ENCODE measurements at places on chromosomes 1 and 21. TPM values are rescaled to one million over a fixed set of nuclear protein-coding genes. Genes with fewer than 3 reads are reported as not detected.

MTF2 gene
- 56.4 TPM for total RNA-seq

SPRR2A gene
- not detected for total RNA-seq

- DNase-seq: no peak
- no peaks in the 10 kb centered on the region for H3K36me3 ChIP-seq
Measured at GRCh38 chr21:46217511-46218196, 10.9 kb downstream of the LSS start.

DNA sequence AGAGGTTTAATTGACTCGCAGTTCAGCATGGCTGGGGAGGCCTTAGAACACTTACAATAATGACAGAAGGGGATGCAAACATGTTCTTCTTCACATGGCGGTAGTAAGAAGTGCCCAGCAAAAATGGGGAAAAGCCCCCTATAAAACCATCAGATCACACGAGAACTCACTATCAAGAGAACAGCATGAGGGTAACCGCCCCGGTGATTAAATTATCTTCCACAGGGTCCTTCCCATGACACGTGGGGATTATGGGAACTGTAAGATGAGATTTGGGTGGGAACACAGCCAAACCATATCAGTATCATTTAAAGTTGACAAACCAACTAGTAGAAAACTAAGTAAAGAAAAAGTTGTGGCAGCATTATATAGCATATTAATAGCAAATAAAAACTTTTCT, 71.3 kb upstream of the DNAJC6 start:
- H3K27ac ChIP-seq: no peak overlapping the region
- no peaks in the 10 kb centered on the region for H3K36me3 ChIP-seq
- H3K4me3 ChIP-seq: no peak overlapping the region
- H3K27me3 ChIP-seq: no peaks in the 10 kb centered on the region
- DNase-seq: no peak
- no peaks in the 10 kb centered on the region for H3K4me1 ChIP-seq

DNA sequence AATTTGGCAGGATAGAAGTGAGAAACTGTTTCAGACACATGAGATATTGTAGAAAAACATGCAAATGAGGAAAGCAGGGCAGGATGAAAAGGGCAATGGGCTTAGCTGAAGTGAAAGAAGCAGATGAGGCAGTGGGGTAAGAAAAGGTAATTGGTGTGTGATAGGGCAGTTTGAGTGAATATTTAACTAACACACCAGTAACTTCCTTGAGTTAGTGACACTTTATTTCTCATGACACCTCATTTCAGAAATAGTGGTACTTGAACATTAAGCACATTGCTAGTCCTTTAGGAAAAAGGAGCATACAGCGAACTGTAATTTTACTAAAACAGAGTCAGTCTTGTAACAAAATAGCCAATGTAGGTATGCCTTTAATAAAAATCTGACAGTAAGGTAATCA, 415.0 kb downstream of the DPYD start:
- H3K27me3 ChIP-seq: no peaks in the 10 kb centered on the region
- no peaks in the 10 kb centered on the region for H3K4me1 ChIP-seq
- no peak overlapping the region for H3K27ac ChIP-seq
- no peaks in the 10 kb centered on the region for H3K36me3 ChIP-seq

GRCh38 chr1:175000697-175001187, 995 bp downstream of the CACYBP start:
- no peak for DNase-seq
- H3K36me3 ChIP-seq: no peaks in the 10 kb centered on the region
- H3K4me3 ChIP-seq: peak overlapping the region; percentile 97
- peaks cover 17% of the 10 kb centered on the region for H3K4me1 ChIP-seq
- peak overlapping the region; percentile 77 for H3K27ac ChIP-seq

DNA sequence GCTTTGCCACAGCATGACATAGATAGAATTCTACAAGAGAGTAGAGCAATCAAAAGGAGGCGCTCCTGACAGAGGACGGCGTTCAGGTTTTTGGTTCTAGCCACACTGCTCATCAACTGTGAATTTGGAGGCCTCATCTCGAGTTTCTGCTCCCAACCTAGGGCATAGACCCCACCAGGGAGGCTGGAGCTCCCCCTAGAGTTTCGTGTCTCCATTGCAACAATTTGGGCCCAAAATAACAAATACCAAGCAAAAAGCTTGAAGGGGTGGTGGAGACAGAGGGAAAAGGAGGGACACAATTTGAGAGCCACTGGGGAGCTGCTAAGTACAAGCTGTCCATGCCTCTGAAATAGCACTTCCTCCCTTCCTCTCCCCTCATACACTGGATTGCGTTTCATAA, 297.0 kb downstream of the GPATCH2 start:
- no peaks in the 10 kb centered on the region for H3K4me1 ChIP-seq
- no peak overlapping the region for H3K4me3 ChIP-seq
- H3K36me3 ChIP-seq: no peaks in the 10 kb centered on the region
- no peak overlapping the region for H3K27ac ChIP-seq

DNA sequence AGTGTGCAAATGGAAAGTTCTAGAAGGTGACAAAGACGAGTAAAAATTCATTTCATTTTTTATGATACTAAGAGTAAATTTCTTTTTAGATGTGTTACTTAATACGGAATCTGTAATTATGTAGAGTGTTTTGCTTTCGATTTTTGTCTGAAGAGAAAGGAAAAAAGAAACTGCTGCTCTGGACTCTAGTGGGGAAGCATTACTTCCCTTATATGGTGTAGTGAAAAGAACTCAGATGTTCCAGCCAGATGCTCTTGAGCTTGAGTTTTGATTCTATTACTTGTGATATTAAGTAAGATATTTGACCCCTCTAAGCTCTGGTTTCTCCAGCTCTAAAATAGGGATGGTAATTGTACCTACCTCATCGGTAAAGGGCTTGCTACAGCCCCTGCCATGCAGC, 12.2 kb upstream of the GPR161 start:
- no peak overlapping the region for H3K4me3 ChIP-seq
- H3K4me1 ChIP-seq: no peaks in the 10 kb centered on the region
- H3K27ac ChIP-seq: no peak overlapping the region
- H3K36me3 ChIP-seq: no peaks in the 10 kb centered on the region
- DNase-seq: no peak

TLR5 gene
- 1.2 TPM for total RNA-seq

- no peaks in the 10 kb centered on the region for H3K36me3 ChIP-seq
- H3K27me3 ChIP-seq: no peaks in the 10 kb centered on the region
- H3K4me3 ChIP-seq: no peak overlapping the region
- no peak overlapping the region for H3K27ac ChIP-seq
- peak; percentile 27 for DNase-seq
Measured at GRCh38 chr1:171984850-171985485, 143.7 kb downstream of the DNM3 start.

DNA sequence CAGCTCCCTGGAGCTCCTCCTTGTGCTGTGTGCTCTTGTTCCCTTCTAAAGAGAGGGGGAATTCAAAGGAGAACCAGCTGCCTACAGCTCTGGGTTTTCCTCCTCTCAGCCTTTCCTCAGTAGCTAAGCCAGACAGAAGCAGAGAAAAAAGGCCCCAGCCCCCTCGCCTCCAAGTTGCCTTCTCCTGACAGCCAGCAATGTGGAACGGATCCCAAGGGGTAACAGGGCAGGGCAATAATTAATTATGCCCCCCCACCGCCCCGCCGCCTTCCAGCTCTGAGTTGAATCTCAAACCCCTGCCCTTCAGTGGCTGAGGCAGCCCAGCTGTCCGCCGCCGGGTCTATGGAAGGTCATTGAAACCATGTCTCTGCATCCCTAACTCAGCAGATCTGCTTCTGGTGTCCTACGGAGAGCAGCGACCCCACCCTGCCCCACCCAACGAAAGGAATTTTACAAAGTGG, 69.0 kb upstream of the GOLT1A start:
- no peak overlapping the region for H3K27ac ChIP-seq
- no peak overlapping the region for H3K4me3 ChIP-seq
- H3K4me1 ChIP-seq: no peaks in the 10 kb centered on the region
- H3K36me3 ChIP-seq: no peaks in the 10 kb centered on the region
- DNase-seq: no peak

DNASE2B gene
- total RNA-seq: not detected

PDE9A gene
- total RNA-seq: 7.8 TPM
